AG04450 (cell line): ENCODE measurements at places on chromosomes 1 and 21. TPM values are rescaled to one million over a fixed set of nuclear protein-coding genes. Genes with fewer than 3 reads are reported as not detected.

Gene CFHR4
- not detected in 2 replicates for polyA plus RNA-seq

Gene WDR26
- polyA plus RNA-seq: 58.7 and 70.6 TPM in 2 replicates

Gene RIMKLA
- not detected in 2 replicates for polyA plus RNA-seq

Gene ADAMTS5
- 3.1 and 4.1 TPM in 2 replicates for polyA plus RNA-seq

Gene IL10RB
- polyA plus RNA-seq: 42.7 and 46.4 TPM in 2 replicates

DNA sequence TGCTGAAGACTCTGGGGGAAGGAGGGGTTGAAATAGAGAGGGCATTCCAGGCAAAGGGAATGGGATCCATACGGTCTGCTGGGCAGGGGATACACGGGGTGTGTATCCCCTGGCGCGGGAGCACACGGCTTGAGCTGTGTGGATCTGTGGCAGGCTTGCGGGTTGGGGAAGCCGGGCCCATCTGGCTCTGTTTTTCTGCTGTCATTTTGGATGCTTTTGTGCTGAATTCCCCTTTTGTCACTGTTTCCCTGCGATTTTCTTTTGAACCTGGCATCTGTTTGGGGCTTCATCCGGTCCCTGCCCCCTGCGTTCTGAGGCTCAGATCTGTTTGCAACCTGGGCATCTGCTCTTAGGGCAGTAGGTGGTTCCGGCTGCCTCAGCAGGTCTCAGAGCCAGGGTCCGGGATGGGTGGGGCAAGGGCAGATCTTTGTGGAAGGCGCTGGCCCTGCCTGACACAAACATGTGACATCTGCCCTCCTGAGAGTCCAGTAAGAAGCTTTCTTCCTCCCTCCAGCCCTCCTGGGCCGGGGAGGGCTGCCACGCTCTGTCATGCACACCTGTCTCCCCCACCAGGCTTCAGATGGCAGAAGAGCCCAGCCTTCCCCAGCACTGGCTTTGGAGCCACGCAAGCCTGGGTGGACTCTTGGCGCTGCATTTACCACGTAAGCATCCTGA lies 84.0 kb downstream of the IGSF21 start:
- DNase-seq: no peak

DNA sequence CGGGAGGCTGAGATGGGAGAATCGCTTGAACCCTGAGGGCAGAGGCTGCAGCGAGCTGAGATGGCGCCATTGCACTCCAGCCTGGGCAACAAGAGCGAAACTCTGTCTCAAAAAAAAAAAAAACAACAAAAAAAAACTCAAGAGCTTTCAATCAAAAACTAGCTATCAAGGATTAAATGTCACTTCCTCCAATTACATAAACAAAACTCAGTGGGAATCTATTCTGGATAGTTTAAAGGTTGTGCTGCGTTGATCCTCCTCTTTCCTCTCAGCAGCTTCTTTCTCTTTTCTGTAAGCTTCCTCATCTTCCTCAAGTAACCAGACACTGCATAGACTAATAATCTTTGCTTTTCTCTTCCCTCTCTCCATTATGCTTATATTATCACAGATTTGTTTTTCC lies 20.7 kb downstream of the EIF4G3 start:
- DNase-seq: no peak

DNA sequence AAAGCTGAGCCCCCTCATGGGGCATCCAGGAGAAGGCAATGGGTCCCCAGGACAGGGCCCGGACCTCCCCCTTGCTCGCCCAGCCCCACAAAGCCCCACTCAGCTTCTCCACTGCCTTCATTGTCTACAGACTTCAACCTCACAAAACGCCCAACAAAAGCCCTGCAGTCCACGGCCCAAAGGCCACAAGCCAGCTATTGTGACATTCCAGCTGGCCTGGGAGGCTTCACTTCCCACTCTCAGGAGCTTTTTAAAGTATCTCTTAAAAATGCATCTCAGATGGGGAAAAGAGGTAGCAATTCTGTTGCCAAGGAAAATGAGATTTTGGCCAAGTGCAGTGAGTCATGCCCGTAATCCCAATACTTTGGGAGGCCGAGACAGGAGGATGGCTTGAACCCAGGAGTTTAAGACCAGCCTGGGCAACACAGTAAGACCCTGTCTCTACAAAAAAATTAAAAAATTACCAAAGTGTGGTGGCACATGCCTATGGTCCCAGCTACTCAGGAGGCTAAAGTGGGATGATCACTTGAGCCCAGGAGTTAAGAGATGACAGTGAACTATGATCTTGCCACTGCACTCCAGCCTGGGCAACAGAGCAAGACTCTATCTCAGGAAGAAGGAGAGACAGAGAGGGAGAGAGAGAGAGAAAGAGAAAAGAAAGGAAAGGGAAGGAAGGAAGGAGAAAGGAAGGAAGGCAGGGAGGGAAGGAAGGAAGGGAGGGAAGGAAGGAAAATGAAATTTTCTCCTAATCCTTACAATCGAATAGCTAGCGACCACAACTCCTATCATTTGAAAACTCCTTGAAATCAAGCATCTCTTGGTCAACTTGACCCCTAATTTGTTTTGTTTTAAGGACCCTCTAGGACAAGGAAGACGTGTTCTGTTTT lies 31.4 kb upstream of the TARDBP start:
- no peak for DNase-seq

DNA sequence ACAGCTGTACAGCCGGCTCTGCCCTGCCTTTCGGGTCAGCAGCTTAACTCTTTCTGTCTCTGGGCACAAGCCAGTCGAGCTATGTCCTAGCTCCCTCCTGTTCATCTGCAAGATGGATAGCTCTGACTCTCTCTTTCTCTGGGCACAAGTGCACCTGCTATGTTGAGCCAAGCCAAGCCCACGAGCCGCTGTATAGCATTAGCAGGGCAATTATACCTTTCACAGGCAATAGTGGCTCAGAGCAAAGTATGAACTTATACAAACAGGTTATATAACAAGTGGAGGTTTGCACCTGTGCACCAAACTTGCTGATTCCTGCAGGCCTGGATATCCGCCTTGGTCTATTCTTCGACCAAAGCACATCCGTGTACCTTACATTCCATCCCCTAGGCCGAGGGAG lies 33.0 kb upstream of the CR2 start:
- DNase-seq: no peak

- no peak for DNase-seq
Measured at GRCh38 chr21:14877581-14878228, 187.1 kb downstream of the NRIP1 start.

- DNase-seq: no peak
Measured at GRCh38 chr1:85494904-85495266, 29.9 kb upstream of the DDAH1 start.

DNA sequence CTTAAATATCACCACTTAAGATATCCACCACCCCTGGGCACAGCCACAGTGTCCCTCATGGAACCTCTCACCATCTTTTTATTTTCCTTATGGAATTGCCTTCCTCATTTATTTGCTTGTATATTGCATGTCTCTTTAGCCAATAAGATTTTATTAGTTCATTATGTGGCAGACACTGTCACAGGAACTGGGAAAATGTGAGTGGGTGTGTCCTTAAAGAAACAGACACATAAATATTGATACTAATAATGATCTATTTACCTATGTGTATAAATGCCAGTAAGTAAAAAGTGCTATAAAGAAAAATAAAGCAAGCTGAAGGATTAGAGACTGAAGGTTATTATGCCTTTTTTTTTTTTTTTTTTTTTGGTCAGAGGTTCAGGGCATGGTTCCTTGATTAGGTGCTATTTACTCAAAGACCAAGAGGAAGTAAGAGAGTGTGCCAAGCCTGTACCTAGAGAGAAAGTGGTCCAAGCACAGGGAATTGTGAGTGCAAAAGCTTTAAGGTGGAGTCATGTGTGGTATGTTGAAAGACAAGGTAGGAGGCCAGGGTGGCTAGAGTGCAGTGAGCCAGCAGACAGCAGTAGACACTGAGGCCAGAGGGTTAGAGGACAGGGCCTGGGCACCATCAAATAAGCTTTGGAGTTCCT lies 589.0 kb downstream of the USP25 start:
- DNase-seq: no peak

DNA sequence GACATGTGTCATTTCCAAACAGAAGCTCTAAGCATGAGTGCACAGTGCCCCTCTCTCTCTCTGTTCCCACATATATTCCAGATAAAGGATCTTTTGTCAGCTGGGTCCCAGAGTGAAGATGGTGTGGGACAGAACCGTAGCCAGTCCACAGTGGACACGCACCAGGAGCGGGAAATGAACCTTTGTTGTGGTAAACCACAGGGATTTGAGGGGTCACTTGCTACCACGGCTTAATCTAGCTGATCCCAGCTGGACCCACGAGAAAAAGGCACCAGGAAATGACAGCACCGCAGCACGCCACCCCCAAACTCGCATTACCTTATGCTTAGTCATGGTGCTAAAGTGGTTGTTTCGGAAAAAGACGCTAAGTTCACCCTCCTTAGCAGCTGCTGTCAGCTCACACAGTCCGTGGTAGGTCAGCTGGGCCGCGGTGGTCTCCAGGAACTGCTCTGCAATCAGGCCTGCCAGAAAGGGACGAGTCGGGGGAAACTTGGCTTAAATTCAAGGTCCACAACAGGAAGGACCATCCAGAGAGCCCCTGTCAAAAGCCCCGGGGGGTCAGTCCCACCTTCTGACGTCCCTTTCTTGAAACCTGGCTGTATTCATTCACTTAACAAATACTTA lies 7.5 kb downstream of the MINDY1 start:
- DNase-seq: peak; percentile 37

DNA sequence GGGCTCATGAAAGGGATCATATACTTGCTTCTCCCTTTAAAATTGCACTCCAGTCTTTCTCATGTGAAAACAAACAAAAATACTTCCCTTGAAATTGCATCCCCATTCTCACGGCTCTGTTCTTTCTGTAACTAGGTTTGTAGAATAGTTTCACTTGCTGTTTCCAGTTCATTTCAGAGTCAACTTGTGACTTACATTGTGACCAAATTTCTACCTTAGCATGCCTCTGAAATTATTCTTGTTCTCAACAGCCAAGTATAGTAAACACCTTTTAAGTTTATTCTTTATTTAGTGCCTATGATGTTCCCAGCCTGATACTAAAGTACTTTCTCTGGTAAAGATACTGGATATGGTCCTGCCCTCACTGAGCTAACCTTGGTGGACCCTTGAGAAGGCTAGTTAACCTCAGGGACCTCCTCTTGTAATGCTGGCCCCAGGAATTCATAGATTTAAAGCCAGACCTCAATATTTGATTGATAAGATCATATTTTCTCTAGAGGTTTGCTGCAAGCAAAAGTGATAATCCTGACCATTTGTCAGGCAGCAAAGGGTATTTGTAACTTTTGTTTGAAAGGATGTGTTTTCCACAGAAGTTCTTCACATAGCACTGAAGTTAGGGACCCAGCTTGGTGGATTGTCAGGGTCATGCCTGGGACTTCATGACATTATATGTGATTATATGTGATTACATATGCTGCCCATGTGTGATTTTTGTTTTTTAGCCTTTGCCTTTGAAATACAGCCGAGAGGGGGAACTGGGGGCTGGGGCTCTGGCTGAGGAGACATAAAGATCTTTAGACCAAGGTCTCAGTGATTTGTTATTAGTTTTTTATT lies 29.6 kb downstream of the VANGL2 start:
- no peak for DNase-seq

GRCh38 chr1:172292840-172293239 lies 127.6 kb upstream of the C1orf105 start:
- DNase-seq: no peak

DNA sequence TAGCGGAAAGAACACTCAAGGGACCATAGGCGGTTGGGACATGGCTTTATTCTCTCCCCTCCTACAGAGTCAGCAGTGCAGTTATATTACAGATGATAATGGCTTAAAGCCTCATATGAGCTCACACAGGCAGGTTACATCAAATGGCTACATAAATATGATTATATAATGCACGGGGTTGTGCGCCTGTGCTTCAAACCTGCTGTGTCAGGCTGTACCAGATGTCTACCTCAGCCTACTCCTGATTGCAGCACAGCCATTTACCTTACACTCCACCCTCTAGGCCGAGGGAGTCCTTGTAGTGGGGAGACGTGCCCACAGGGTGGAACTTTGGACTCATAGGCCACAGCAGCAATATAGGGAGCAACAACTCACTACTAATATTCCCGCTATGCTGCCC lies 16.4 kb upstream of the TBX19 start:
- DNase-seq: no peak

DNA sequence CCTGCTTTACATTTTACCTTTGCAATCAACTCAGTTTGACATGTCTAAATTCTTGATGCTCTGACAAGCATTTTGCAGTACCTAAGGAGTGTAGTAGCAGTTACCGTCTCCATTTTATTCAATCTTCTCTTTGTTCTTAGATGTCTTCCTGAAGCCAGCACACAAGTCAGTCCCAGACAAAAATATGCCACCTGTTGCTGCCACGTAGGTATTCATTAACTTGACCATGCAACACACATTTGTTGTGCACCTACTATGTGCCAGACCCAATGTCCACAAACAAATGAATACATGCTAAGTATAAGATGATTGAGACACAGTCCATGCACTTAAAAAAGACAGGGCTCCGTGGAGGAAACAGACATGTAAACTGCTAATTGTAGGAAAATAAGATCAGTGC lies 81.5 kb upstream of the NGF start:
- DNase-seq: no peak

- no peak for DNase-seq
Measured at GRCh38 chr1:204065174-204065985, 7.5 kb upstream of the SOX13 start.

GRCh38 chr1:192826791-192827546 lies 18.1 kb downstream of the RGS2 start:
- no peak for DNase-seq

DNA sequence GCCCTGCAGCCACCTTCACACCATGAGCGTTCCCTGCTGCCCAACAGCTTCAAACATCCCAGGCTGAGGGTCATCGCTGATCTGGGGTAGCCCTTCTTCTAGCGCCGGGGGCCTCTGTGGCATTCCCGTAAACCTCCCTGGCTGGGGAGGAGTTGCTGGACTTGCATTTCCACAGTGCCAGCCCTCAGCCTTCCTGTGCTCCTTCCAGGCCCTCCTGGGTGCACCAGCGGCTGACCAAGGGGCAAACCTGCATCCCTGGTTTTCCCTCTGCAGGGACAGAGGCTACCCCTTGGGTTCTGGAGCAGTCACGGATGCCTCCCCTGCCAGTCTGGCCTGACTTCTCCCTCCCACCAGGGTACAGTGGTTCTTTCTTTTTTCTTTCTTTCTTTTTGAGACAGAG lies 218.7 kb upstream of the TMEM51 start:
- no peak for DNase-seq

DNA sequence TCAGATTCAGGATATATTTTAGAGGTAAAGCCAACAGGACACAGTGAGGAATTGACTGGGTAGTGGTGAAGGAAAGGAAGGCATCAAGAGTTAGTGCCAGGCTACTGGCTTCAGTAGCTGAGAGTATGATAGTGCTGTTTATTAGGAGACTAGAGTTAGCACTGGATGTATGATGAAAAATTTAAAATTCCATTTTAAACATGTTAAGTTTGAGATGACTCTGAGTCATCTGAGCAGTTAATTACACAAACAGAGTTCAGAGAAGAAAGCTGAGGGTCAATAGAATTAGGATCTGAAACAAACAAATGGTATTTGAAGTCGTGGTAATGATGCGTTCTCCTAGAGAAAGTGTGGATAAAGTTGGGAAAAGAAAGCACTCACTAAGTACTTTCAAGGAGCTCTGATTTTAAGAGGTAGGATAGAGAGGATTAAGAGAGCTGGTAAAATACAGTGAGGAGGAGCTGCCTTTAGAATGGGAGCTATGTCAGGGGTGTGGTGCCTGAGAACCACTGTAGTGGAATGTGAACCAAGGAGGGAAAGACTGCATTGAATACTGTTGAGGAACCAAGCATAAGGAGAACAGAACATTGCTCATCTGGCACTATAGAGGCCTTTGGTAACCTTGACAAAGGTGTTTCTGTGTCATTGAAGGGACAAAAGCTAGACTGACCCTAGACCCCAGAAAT lies 21.7 kb upstream of the SHCBP1L start:
- no peak for DNase-seq
